Stomach (tissue), 19 donors: ENCODE measurements at places on chromosomes 7 and 10. TPM values are rescaled to one million over a fixed set of nuclear protein-coding genes. Genes with fewer than 3 reads are reported as not detected.

DNA sequence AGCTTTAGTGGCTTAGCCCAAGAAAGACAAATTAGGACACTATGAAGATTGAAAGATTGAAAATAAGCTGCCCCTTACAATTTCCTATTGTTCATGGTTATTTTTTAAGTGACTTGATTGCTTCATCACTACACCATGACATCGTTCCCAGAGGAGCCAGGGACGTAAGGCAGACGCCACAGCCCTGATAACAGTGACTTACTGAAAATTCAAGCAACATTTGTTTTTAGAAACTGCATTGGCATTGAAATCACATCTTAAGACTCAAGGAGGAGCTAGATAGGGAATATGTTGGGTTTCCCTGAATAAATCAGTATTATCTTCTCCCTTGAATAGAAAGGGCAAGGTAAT lies 38.7 kb upstream of the ANK3 start:
- DNase-seq, result no peak
- H3K27ac ChIP-seq, result no peak overlapping the region
- H3K4me1 ChIP-seq, result no peaks in the 10 kb centered on the region
- H3K4me3 ChIP-seq, result no peak overlapping the region
- H3K36me3 ChIP-seq, result no peaks in the 10 kb centered on the region
- no peaks in the 10 kb centered on the region for H3K27me3 ChIP-seq

DNA sequence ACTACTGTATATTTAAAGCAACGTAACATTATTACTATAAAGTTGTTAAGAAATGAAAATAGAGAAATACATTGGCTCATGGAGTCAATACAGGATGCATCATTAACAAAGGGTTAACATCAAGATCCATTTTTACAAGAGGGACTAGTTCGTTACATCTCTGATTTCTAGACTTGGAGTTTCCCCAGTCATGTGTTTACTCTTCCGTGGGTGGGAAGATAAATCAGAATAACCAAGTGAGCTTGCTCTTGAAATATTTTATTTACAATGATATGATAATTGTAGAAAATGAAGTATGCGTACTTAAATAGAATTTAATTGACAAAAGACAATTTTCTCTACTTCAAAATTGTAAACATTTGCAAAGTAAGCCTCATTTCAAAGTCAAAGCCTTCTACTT lies 1.0 kb upstream of the PRKAR2B start:
- H3K36me3 ChIP-seq, result no peaks in the 10 kb centered on the region
- no peak overlapping the region for H3K27ac ChIP-seq
- H3K4me1 ChIP-seq, result peaks cover 11% of the 10 kb centered on the region
- peaks cover 14% of the 10 kb centered on the region for H3K27me3 ChIP-seq
- DNase-seq, result no peak

- H3K27ac ChIP-seq, result no peak overlapping the region
- no peaks in the 10 kb centered on the region for H3K27me3 ChIP-seq
- H3K4me1 ChIP-seq, result no peaks in the 10 kb centered on the region
- peaks cover 49% of the 10 kb centered on the region for H3K36me3 ChIP-seq
These were observed 36.0 kb downstream of the R3HCC1L start for GRCh38 chr10:98170249-98171117.

- DNase-seq, result no peak
- H3K27ac ChIP-seq, result no peak overlapping the region
- no peak overlapping the region for H3K4me3 ChIP-seq
- no peaks in the 10 kb centered on the region for H3K4me1 ChIP-seq
- no peaks in the 10 kb centered on the region for H3K27me3 ChIP-seq
These were observed 11.6 kb downstream of the VWDE start for GRCh38 chr7:12391922-12392615.

DNA sequence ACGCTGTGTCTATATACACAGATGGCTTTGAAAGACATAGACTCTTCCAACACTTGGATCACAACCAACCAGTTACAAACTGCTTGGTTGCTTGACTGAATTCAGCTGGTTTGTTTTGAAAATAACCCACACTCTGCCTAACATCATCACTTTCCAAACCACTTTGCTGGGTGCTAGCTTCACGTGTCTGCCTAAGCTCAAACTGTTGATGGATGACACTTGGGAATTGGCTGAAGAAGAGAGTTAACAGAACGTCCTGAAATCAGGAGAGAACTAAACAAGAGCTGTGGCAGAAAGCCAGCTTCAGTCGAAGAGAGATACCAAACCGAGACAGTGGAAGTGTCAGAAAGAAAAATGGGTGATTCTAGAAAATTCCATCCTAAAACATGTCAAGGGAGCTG lies 420.8 kb upstream of the AUTS2 start:
- H3K4me1 ChIP-seq, result no peaks in the 10 kb centered on the region
- DNase-seq, result no peak
- H3K4me3 ChIP-seq, result no peak overlapping the region
- H3K27ac ChIP-seq, result peak overlapping the region; percentile 10
- no peaks in the 10 kb centered on the region for H3K27me3 ChIP-seq

DNA sequence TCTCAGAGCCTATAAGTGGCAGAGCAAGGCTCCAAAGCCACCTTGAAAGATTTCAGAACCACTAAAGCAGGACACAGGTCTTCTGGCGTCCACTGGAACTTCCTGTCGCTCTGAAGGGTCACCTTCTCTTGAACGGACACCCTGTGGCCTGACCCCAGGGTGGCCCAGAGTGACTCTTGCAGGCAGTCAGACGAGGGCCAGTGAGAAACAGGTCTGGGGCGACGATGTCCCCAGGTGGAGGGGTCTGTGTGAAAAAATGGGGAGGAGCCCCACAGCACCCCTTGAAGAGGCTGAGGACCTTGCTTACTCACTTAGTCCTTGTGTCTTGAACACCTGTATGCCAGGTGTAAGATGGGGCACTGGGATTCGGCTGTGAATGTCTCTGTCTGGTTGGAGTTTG lies 946 bp upstream of the RASGEF1A start:
- no peak overlapping the region for H3K27ac ChIP-seq
- no peaks in the 10 kb centered on the region for H3K36me3 ChIP-seq

GRCh38 chr7:11970132-11970531 lies 138.1 kb upstream of the THSD7A start:
- no peak for DNase-seq
- no peak overlapping the region for H3K4me3 ChIP-seq

Gene MOGAT3
- not detected for total RNA-seq

Gene ACTL6B
- total RNA-seq, result 0.37 TPM
